ENCODE measurements at places on chromosomes 12 and 14.

DNA sequence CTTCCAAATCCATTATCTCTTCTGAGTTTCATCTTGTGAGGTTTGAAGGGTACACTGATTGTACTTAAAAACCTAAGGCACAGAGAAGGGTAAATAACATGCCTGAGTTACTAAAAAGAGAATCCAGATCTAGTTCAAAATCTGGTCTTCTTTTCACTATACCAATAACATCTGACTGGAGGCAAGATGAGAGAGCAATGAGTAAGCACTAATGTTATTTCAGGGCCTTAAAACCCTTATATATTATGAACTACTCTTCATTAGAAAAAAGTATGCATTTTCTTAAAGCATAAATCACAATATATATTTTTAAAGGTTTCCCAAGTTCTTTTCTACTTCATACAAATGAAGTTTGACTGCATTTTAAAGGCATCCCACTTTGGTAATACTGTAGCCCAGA lies 60.2 kb downstream of the GXYLT1 start:
- no peak for DNase-seq

DNA sequence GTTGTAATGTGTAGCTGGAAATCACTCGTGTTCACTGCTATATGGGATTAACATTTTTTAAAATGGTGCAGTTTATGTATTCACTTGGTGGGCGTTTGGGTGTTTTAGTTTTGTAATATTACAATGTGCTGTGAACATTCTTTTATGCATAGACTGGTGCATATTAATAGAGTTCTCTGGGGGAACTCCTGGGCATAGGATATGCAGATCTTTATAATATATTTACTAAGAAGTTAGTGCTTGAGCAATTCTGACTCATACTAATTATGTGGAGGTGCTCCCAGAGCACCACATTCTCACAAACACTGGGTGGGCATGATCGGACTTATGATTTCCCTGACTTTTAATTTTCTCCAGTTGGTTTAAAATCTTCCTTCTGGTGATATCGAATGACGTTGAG lies 342.3 kb downstream of the PDZRN4 start:
- DNase-seq, result no peak

DNA sequence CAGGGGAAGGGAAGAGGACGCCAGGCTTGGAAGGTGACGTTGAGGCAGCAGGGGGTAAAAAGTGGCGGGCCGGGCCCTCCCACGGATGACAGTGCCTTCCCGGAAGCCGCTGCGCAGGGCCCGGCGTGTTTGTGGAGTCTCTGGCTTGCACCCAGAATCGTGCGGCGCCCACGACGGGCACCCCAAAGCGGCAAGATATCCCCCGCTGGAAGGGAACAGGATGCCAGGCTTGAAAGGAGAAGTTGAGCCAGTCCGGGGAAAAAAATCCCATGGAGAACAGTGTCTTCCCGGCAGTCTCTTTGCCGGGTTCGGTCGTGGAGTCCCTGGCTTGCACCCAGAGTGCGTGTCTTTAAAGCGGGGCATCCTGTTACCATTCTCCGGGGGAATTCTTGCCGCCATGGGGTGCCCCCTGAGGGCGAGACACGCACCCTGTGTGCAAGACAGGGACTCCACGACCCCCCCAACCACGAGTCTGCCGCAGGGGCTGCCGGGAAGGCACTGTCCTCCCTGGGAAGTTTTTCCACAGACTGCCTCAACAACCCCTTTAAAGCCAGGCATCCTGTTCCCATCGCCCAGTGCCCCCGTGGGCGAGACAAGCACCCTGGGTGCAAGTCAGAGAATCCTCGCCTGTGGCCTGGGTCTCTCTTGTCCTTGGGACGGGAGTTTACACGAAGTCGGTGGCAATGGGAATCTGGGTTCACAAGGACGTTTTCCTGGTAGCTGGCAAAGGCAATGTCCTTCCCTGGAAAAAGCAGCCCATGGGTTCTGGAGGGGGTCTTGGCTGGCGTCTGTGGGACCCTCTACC lies 156.1 kb upstream of the ALG10B start:
- DNase-seq, result no peak

GRCh38 chr14:94593749-94594431 lies 12.7 kb downstream of the SERPINA5 start:
- no peak for DNase-seq

DNA sequence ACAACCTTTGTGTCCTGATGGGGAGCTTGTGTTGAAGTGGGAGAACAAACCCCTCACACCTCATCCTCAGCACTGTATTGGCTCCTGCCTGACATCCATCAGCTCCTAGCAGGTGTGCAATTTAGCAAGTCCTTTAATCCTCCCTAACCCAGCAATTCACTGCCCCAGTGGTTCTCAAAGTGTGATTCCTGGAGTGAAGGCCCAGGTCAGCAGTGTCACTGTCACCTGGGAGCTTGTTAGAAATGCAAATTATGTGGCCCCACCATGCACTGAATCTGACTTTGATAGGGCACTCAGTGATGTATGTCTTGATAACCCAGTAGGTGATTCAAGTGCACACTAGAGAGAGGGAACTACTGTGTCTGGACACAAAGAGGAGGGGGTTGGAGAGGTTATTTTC lies 133.6 kb downstream of the FGD4 start:
- no peak for DNase-seq

DNA sequence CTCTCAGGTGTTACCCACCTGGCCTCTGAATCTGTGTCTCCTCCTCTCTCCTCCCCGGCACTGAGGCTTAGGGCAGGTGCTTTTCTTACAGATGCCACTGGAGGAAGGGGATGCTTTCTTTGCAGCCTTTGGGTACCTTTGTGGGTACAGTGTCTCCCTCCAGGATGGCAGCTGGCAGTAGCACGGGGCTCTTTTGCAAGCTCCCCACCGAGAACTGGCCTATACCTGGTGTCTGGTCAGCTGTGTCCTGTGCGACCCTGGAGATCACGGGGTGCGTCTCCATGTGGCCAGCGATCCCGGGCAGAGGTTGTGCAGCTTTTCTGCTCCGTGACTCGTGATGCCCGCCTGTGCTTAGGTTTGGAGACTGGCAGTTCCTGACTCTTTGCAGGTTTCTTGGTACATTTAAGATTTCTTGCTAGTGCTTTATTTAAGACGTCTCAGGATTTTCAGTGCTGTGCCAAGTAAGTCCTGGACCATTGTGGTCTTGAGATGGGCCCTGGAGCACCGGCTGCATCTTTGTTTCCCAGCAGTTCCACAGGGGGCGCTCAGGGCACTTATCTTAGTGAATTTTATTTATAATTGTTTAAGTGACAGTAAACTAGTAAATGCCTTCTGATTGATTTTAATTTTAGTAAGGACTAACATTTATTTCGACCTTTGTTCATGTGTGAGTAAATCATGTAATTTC lies 68.9 kb downstream of the DDX51 start:
- DNase-seq, result no peak

- no peak for DNase-seq
These were observed 78.5 kb upstream of the FZD10 start for GRCh38 chr12:130083734-130084133.

DNA sequence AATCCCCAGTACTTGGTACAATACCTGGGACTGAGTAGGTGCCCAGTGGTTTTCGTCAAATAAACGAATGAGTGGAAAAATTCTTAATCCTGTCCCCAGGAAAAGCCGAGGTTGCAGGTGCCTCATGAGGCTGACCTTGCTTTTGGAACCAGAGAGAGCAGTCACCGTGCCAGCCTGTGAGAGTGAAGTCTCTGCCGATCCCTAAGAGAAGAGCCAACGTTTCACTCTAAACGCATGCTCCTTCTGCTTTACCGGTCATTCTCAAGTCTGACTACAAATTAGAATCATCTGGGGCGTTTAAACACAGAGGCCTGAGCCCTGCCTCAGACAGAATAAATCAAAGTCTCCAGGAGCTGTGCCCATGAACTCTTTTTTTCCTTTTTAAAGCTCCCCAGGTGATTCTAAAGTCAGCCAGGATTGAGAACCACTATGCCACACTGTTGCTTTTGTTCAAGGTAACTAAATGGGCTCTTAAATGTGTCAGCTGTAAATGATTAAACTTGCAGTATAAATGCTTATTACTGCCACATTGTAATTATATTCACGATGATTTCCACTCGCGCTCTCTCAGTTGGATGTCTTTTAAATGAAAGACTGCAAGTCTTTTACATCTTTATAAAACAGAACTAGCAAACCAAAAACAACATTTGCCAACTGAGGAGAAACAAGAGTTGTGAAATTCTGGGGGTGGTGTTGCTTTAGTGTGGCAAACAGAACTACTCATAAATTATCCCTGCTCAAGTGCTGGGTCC lies 26.9 kb downstream of the TCP11L2 start:
- no peak for DNase-seq

DNA sequence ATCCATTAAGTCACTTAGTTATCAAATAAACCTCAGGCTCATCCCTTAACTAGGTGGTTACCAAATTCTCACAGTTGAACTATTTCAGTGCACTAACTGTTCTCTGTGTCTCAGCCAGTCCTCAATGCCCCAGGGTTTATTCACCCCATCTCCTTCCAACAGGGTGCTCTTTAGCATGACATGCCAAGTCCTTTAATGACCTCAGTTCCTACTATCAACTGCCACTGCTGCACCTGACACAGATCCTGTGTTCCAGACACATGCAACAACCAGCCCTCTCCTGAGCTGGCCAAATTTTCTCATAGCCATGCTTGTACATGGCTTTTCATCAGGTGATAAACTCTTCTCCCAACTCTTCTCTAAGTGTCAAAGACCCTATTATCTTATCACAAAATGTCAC lies 80.0 kb downstream of the ATXN2 start:
- no peak for DNase-seq

DNA sequence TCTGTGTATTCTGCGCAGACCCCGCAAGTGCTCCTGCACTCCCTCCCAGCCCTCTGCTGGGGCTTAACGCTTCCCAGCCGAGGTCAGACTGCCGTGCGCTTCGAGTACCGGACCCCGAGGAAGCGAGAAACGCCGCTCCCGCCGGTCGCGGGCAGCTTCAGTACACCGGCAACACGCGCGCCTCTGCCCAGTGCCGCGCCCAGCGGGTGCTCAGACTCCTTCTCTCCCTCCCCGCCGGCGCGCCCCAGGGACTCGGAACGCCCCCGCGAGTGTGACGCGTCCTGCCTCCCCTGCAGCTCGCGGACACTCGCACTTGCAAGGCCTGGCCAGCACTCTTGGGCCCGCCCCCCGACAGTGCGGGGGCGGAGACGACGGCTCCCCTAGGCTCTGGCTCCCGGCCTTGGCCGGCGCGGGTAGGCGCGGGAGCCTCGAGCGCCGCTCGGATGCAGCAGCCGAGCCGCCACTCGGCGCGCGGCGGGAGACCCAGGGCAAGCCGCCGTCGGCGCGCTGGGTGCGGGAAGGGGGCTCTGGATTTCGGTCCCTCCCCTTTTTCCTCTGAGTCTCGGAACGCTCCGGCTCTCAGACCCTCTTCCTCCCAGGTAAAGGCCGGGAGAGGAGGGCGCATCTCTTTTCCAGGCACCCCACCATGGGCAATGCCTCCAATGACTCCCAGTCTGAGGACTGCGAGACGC lies at the start of gene PTGER2:
Gene PTGER2, plus strand, starts transcription at position 410 of the 692 bp plus-strand sequence. Its CDS starts 237 bp downstream, at position 647.
- peak; percentile 71 for DNase-seq

GRCh38 chr14:44833376-44834060 lies 128.2 kb downstream of the KLHL28 start:
- DNase-seq, result no peak

DNA sequence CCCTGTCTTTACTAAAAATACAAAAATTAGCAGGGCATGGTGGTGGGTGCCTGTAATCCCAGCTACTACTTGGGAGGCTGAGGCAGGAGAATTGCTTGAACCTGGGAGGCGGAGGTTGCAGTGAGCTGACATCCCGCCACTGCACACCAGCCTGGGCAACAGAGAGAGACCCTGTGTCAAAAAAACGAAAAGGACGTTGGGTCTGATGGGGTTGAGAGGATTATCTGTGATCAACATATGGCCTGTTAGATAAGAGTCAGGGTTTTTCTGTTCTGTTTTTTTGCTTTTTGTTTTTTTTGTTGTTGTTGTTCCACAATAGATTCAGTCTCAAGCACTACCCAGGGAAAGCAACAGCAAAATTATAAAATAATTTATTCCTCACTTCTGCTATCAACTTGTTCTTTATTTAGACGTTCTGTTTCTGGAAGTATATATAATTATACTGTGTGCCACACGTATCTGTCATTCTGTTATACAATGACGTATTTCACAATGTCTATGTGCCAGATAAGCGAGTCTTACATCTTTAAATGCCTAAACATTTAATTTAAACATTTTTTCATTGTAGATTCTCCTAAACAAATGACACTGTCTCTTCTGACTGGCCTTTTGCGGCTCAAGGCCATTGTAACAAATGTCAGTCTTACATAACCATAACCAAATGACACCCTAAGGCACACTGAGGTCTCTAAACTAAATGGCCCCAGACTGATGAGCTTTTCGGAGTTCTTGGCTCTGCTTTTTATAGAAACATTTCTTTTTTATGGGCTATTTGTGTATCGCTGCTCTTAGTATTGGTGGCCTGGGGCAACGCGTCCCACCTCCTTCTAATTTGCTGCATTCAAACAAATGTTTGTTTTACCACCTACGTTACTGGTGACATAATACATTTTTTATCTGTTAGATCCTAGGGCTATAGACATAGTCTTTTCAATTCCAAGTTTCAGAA lies 7.2 kb upstream of the P2RX4 start:
- no peak for DNase-seq

DNA sequence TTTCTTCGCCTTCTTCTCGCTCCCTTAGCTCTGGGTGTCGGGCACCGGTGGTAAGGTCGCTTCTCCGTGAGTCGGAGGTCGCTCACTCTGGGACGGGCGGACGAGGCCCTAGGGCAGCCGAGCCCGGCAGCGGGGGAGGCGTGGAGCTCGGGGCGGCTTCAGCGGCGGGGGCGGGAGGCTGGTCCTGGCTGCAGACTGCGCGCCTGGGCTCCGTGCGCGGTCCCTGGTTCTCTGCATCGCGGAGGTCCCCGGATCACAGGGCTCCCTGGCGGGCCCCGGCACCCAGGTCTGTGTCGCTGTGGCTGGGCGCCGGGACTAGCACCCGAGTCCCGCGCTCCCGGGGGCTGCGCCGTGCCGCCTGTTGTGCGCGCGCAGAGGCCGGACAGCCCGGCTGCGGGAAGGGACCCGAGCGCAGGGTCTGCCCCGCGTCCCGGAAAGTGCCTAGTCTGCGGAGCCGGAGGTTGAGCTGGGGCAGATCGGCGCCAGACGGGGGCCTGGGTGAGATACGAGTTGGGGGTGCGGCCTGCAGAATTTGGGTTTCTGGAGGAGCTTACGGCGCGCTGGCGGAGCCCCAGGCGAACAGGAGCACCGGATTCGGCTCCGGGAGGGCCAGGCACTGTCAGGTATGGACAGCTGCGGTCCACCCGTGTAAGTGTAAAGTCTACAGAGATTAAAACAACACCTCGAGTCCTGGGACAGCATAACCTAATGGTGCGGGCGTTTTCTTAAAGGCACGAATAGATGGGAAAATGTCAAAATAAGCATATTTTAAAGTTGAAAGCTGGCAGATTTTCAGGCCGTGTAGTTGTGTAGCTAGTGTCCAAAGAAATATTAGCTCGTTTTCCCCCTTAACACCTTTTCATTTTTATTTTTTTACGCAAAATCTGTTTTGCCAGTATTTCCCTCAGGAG lies 713 bp downstream of the FRMD6 start:
- DNase-seq, result peak; percentile 5

DNA sequence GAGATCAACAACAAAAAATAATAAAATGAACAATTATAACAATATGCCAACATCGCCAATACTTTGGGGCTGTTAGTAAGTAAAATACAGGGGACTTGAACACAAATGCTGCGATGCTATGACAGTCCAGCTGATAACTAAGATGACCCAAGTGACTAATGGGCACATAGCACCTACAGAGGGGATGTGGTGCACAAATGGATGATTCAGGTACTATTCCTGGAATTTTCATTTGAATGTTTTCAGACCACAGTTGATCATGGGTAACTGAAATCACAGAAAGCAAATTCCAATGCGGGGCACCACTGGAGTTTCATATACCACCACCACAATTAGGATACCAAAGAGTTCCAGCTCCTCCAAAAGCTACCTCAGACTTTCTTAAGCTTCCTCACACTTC lies 82.9 kb downstream of the RCOR1 start:
- DNase-seq, result no peak

All from stimulated activated CD8-positive, alpha-beta memory T cell treated with anti-CD3 and anti-CD28 coated beads, Interleukin-2, amount 100 ng/mL, for 1 hour (primary cell).